ENCODE measurements at places on chromosomes 3 and 15.

DNA sequence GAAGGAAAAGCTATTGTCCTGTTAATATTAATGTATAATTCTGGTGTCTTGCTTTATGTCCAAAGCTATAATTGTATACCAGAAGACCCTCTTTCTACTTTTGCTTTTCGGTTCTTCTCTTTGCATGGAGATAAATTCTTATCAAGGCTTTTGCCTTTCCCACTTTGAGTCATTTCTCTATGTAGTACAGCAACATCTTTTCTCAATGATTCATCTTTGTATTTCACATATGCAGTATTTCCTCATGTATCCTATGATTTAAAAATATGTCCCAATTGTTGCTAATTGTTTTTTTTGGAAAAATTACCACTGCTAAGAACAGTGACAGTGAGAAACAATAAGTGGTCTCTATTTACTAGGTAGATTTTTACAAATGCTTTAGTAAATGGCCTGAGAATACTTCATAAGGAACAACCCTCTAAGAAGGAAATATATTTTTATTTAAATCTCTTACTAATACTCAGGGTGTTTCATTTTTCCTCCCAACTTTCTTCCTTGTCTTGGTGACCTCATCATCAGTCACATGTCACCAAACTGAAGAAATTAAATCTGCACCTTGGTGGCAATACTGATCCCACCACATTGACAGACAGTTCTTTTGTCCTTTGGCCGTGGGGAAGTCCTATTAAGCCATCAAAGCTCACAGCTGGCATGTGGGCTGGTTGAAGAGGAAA, 290.6 kb downstream of the SATB1 start:
- no peak for DNase-seq

DNA sequence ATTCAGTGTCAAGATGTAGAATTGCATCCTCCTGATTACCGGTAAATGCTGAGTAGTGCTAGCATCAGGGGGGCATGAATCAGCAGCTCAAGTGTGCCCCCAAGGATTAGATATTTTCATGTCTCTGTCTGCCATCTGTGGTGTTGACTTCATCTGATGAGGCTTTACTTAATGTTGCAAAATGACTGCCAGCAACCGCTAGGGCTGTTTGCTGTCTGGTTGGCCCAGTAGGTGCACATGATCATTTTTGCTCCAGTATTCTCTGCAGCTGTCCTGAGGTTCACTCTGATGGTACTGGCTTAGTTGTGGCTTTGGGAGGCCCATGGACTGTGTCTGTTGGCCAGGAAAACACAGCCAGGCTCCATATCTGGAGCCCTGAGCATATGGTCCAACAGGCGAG, 316.4 kb downstream of the SOX2 start:
- no peak for DNase-seq

DNA sequence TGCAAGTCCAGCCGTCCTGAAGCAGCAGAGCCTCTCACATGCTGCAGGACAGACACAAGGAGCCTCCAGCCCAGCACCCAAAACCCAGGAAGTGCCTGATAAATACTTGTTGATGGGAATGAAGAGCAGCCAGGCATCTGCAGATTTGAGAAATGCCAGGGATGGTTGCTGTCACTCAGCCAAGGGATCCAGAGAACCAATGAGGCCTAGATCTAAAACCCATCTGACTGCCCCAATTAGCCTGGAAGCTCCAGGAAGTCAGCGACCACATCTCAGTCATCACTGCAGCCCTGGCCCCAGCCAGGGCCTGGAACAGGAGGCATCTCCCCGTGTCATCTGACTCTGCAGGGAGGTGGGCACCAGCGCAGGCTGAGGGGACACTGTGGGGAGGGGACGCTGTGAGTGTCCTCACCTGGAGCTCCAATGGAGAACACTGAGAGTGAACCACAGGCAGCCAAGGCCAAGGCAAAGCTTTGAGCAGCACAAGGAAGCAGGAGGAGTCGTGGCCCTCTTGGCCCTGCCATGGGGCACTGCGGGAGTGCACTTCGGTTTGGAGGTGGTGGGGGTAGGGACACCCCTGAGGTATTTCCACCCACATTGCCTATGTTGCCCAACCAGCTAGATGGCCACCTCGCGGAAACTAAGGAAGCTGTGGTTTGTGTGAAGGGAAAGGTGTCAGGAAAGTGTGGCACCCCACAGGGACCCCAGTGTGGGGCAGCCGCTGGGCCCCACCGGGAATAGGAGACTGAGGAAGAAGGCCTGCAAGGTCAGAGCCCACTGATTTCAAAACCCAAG, 229.5 kb downstream of the VPS13C start:
- no peak for DNase-seq

GRCh38 chr3:35448681-35449080, 190.6 kb upstream of the ARPP21 start:
- no peak for DNase-seq

DNA sequence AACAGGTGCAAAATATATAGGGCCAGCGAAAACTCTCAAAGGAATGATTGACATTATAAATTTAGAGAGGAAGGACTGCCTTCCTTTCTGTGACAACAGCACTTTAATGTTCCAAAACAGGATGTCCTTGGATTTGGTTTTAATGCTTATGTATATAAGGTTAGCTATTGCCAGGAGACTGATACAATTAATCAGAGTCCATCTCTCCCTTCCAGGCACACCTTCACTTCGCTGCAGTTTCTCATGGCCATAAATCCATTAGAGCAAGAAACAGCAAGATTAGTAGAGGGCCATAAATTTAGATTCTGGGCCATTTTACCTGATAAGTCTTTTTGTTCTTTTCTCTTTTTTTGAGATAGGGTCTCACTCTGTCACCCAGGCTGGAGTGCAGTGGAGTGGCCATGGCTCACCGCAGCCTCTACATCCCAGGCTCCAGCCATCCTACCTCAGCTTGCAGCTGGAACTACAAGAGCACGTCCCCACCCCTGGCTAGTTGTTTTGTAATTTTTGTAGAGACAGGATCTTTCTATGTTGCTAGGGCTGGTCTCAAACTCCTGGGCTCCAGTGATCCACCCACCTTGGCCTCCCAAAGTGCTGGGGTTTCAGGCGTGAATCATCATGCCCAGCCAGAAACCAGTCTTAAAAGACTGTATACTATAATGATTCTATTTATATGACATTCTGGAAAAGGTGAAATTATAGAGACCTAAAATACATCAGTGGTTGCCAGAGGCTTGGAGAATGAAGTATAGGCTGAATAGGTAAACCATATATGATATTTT, 15.7 kb upstream of the TFRC start:
- no peak for DNase-seq

DNA sequence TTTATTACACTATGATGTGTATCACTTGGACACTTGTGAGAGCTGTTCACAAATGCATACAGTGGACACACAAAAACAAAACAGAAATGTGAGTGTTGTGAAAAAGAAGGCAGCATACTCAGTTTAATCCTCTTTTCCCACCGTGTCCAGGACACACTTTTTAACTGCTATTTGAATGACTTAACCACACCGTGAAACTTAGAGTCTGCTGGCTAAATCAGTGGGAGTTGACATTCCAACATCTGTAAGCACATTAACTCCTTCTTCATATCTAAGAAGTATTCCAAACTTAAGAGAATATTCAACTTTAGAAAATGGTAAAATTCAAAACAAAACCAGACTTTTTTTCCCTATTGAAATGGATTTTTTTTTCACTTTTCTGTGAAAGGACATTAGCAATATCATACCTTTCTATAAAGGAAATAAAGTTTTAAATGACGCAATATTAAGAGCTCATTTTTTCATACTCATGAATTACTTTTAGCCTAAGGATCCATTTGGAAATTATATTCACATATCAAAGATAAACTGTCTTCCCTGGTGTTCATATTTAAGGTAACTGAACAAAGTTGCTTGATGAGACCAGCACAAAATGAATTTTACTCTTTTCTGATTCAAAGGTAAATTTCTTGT, 316.6 kb downstream of the RBMS3 start:
- no peak for DNase-seq

GRCh38 chr3:4722103-4722502, 229.0 kb downstream of the ITPR1 start:
- no peak for DNase-seq

DNA sequence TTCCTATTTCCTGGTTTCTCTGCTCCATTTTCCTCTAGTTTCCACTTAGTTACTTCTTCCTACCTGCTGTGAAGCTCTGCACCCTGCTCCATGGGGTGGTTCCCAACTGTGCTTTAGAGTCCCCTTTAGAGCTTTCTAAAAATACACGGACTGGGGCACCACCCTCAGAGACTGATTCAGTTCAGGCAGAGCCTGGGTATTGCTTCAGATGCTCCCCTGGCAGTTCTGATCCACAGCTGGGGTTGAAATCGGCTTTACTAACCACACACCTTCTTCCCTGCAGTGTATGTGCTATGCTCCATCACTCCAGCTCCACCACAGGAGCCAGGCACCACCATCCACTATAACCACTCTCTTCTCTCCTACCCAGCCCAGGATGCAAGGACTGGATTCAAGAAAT, 12.6 kb downstream of the ANP32A start:
- no peak for DNase-seq

DNA sequence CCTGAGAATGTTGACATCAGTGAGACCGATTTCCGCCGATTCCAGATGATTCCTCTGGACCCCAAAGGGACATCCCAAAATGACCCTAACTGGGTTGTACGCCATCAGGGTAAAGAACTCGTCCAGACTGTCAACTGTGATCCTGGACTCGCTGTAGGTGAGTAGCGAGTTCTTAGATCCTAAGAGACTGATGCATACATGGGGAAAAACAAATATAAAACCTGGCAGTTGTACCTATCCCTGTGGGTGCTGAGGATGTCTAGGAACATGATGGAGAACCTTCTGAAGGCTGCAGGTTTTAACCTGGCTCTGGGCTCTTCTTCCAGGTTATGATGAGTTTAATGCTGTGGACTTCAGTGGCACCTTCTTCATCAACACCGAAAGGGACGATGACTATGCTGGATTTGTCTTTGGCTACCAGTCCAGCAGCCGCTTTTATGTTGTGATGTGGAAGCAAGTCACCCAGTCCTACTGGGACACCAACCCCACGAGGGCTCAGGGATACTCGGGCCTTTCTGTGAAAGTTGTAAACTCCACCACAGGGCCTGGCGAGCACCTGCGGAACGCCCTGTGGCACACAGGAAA, 12.3 kb downstream of the THBS1 start:
- DNase-seq: no peak

DNA sequence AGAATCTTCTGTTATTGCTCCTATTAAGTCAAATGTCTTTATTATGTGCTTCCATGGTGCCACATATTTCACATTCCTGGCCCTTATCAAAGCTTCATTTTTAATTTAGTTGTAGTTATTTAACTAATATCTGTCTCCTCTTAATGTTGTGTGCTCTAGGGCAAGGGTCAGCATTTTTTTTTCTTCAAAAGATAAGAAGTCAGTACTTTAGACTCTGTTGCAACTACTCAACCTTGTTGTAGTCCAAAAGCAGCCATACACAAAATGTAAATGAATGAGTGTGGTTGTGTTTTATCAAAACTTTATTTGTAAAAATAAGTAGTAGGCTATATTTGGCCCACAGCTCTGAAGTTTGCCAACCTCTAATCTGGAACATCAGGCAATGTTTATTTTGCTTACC, 394.7 kb upstream of the CBLB start:
- no peak for DNase-seq

DNA sequence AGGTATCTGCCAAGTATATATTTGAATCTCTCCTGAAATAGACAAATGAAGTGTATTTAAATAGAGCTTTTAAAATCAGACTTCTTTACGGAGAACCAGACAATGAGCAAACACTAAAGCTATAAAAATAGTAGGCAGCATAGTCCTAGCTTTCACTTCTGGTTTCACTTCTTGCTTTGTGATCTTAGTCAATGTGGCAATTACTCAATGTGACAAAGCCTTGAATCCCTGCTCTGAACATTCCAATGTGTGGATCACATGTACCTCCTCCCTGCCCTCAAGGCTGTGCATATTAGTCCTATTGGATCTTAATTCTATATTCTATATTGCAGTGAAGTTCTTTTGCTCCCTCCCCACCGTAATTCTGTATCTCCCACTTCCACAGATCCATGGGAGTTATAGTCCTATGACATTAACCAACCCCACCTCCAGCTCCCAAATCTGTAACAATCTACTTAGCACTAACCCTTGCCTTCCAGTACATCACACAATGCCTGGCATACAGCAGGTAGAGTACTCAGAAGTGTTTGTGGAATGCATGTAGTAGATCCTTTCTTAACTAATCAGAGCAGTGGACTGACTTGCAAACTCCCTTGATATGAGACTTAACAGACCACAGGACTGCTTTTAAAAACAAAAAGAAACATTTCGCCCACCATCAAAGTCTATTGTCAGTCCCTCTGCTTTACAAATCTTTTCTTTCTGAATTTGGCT, 24.3 kb upstream of the CP start:
- DNase-seq: no peak

DNA sequence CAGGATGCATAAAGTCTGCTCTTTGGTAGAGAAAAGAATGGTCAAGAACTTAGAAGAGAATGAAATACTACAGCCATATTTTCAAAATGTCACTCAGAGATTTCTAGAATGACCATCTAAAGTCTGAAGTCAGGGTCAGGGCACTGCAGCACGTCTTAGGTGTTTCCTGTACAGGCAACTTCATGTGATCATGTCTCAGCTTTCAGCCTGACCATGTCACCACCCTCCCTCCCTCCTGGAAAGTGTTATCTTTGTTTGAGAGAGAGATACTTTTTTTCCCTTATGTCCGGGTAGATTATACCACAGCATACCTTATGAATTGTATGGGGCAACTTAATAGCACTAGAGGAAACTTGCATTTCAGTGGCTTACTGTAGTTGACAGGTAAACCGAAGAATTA, 558.0 kb upstream of the TGFBR2 start:
- DNase-seq: no peak

GRCh38 chr3:45884368-45885201, 1.8 kb upstream of the CCR9 start:
- no peak for DNase-seq

GRCh38 chr3:89098964-89099585, 8.3 kb upstream of the EPHA3 start:
- no peak for DNase-seq

GRCh38 chr3:184541886-184542562, 19.6 kb upstream of the EPHB3 start:
- DNase-seq: no peak

DNA sequence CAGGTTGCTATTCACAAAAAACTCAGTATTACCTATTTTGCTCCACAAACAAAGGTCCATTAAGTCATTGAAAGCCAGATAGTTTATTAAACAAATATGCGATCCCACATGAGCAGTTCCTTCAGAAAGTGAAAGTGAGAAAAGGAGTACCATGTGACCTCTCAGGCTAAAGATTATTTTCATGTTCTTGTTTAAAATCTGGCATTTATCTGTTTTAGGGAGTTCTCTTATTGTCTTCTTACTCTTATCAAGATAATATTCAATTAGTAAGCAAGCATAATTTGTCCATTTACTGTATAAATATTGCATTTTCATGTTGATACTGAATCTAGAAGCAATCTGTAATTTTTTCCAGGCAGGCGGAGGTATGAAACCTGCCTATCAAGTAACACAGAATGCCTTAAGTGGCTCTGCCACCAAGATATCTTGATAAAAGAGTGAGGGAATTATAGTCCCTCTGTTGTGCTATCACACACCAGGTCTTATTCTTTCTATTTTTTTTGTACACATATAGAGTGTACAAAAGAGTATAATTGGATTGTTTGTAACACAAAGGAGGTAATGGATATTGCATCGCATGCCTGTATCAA, 20.1 kb upstream of the PLSCR5 start:
- DNase-seq: no peak

Data from liver (tissue), 10 donors.